ENCODE measurements at places on chromosomes 12 and 14. TPM values are rescaled to one million over a fixed set of nuclear protein-coding genes. Genes with fewer than 3 reads are reported as not detected.
A peak's percentile ranks its signal among the peaks of the same experiment; 100 is the strongest.

- peak; percentile 18 for DNase-seq
Observed at GRCh38 chr12:106918746-106919145, 37.0 kb upstream of the TMEM263 start.

DNA sequence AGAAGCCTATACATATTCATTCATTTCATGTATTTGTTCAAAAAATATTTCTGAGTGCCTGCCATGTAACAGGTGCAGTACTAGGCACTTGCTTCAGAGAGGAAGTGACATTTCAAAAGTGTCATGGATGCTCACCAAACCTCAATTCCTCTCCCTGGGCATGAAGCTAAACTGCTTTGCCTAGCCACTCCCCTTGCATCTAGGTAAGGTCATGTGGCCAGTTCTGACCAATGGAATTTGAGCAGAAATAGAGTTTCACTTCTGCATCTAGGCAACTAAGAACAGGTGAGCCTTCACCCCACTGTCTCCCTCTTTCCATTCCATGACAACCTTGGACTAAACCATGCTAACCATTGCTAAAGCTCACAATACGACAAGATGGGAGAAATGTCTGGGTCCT is 27.6 kb downstream of the TC2N start:
- DNase-seq: no peak

DNA sequence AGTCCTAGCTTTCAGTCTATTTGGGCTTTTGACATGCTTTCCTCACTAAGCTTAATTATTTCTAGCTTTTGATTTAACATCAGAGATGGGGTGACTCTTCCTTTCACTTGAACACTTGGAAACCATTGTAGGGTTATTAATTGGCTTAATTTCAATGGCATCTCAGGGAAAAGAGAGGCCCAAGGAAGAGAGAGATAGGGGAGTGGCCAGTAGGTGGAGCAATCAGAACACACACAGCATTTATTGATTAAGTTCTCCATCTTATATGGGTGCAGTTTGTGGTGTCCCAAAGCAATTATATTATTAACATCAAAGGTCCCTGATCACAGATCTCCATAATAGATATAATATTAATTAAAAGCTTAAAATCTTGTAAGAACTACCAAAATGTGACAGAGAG is 1466.1 kb upstream of the SEL1L start:
- DNase-seq: no peak

Gene NOVA1
- total RNA-seq: 119 TPM

DNA sequence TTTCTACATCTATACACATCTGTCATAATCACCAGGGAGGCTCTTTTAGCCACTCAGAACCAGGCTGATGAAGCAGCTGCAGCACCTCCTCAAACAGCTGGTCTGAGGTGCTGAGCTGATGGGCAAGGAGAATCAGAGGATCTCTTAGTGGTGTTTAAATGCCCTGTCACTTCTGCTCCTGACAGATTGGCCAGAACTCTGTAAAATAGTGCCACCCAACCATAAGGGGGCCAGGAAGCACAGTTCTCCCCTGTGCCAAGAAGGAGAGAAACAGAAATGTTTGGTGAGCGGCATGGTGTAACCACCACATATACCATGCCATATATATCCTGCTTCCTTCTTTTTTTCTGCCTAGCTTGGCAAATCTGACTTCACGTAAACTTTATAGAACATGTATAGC is 12.8 kb downstream of the SOCS2 start:
- DNase-seq: no peak

Gene LHX5
- total RNA-seq: 3.1 TPM

Gene B4GALNT1
- total RNA-seq: 83.9 TPM

GRCh38 chr12:66739940-66740651 is 61.2 kb upstream of the GRIP1 start:
- no peak for DNase-seq

DNA sequence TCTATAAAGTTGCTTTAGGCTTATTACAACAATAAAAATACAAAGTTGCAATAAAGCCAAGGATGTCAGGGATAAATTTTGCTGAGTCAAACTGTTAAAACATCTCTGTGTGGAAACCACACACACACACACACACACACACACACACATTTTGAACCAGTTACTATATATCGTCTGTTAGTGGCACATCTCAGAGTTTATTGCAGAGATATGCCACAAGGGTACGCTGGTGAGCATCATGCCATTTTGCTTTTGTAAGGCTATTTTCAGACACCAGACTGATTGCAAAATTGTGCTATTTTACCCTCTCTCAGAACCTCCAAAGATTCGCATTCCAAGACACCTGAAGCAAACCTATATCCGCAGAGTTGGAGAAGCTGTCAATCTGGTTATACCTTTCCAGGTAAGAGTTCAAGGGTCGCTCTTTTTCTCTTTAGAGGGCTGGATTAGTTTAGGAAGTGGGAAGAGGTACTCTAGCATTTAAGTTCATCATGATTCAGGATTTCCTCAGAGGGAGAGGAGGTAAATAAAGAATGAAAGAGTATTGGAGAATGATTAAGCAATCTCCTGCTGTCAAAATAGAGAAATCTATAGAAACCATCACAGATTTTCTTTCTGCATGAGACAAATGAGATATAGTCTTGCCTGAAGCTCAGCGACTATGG is 27.3 kb upstream of the CHPT1 start:
- DNase-seq: no peak

DNA sequence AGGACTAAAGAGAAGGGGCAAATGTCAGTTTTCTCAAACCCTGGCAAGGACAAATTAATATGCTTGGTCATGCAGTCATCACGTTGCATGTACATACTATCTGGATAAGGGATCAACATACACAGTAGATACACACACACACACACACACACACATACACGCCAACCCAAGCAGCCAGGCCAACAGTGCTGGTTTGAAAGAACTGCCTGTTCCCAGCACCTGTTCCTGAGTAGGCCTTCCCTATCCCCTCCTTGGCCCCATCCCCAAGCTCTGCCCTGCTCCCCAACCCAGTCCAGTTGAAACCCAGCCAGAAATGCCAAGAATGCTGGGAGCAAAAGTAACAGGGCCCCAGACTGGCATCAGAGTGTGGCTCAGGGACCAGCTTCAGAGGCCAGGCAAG is 4.4 kb downstream of the ITGA7 start:
- DNase-seq: no peak

Data from glutamatergic neuron (in vitro differentiated cells).